Endothelial cell (in vitro differentiated cells): ENCODE measurements at places on chromosomes 5 and 9. TPM values are rescaled to one million over a fixed set of nuclear protein-coding genes. Genes with fewer than 3 reads are reported as not detected.

The CA9 gene
- 1.5 TPM for total RNA-seq

- DNase-seq: no peak
These were observed 33.9 kb upstream of the NKX2-5 start for GRCh38 chr5:173268750-173269432.

The MYOT gene
- not detected for total RNA-seq

DNA sequence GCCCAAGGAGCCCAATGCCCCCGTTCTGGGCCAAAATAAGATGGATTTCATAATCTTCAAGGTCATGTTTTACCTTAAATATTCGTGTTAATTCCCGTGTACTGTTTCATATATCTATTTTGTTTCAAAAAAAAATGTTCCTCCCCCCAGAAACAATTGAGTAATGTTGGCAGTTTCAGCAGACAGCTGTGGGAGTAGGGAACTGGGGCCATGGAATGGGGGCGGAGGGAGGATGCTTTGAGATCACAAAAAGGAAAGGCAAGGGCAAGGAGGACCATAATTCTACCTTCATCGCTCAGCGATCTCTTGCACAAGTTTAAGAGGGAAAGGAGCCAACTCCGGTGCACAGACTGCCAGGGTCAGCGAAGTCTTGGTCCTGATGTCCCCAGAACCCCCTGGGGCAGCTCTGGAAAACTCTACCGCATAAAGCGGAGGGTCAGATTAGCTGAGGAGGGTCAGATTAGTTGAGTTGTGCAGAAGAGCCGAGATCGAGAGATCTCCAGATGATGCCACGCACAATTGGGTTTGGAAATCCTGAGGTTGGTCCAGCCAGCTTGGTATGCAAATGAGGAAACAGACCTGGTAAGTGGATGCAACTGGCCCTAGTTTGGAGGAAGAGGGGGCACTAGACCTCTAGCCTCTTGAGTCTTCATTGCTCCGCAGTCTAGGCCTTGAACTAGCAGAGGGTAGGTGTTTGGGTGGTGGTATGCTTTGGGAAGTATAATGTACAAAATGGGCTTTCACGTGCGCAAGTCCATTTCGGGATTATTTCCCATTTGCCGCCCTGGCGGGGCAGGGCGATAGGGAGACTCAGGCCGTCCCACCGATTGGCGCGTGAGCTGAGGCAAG is 24.0 kb downstream of the CDKN2A start:
- DNase-seq: no peak

DNA sequence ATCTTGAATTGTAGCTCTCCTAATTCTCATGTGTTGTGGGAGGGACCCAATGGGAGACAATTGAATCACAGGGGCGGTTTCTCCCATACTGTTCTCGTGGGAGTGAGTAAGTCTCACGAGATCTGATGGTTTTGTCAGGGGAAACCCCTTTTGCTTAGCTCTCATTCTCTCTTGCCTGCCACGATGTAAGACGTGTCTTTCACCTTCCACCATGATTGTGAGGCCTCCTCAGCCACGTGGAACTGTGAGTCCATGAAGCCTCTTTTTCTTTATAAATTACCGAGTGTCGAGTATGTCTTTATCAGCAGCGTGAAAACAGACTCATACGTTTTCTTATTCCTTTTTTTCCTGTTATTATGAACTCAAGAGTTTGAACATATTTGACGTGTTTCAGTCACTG is 39.1 kb downstream of the RETREG1 start:
- DNase-seq: no peak

GRCh38 chr9:122988920-122989621 is 44.4 kb upstream of the GPR21 start:
- no peak for DNase-seq
